ENCODE measurements at places on chromosomes 12 and 14.
A peak's percentile ranks its signal among the peaks of the same experiment; 100 is the strongest.

GRCh38 chr14:86299994-86300393 lies 770.0 kb downstream of the FLRT2 start:
- no peak for DNase-seq

DNA sequence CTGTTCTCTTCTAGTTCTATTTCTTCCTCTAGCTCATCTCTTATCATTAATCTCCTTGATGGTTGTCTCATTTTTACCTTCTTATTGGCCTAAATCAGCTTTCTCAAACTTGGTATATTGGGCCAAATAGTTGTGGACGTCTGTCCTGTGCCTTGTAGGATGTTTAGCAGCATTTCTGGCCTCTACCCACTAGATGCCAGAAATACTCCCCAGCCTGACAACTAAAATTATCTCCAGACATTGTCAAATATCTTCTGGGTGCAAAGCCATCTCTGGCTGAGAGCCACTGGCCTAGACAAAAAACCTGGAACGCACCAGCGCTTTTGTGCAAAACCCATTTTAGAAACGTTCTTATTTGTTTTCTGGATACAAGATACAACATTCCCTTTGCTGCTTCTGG lies 38.8 kb upstream of the LRRC10 start:
- no peak for DNase-seq

DNA sequence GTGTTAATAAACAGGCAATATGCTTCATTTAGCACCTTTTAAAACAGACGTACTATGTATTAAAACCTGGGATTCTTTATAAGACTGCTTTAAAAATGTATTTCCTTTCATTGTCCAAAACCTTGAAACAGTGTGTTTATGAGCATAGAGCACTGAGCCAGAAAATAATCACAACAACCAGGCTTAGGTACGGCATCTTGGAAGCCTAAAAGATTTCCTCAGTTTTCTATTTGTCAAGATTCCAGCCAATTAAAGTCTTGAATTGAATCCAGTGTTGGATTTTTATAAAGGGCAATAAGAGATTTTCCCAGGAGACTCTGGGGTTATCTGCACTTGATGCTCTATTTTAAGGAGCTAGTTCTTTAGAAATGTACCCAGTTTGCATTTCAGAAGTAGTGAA lies 80.3 kb downstream of the GRIP1 start:
- no peak for DNase-seq

GRCh38 chr14:96455588-96455987 lies 46.6 kb upstream of the PAPOLA start:
- no peak for DNase-seq

GRCh38 chr12:118034429-118035189 lies 18.1 kb downstream of the RFC5 start:
- no peak for DNase-seq

GRCh38 chr12:94225506-94225905 lies 77.1 kb downstream of the PLXNC1 start:
- DNase-seq: no peak

DNA sequence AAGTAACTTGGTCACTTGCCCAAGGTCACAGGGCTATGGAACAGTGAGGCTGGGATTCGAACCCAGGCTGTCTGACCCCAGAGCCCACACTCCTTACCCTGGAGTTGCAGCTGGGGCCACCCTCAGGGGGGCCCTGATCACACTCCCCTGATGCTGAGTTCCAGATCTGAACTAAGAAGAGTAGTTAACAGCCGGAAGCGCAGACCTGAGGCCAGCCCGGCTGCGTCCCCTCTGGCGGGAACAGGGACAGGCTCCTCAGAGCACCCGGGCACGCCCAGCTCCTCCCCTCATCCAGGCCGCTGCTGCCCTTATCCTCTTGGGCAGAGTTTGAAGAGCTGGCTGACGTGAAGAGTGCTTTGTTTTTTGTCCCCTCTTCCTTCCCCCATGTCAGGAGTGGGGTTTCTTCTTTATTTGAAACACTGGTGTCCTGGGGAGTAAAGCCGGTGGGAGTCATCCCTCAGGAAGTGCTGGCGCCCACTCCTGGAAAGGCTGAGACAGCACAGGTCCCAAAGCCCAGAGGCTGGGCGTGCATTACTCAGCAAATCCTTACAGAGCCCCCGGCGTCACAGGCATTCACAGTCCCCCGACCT lies 8.7 kb downstream of the PHB2 start:
- peak; percentile 74 for DNase-seq

- DNase-seq: peak; percentile 60
Measured at GRCh38 chr12:53097564-53098353, at the start of gene IGFBP6. Gene IGFBP6 (plus strand): TSS chr12:53097667. CDS start chr12:53097718, 51 bp downstream.

- DNase-seq: no peak
Measured at GRCh38 chr12:110301065-110301806, 20.2 kb downstream of the ATP2A2 start.

GRCh38 chr12:112252184-112252583 lies 126.8 kb downstream of the TRAFD1 start:
- no peak for DNase-seq

GRCh38 chr12:120886199-120887018 lies 17.7 kb downstream of the SPPL3 start:
- no peak for DNase-seq

- no peak for DNase-seq
Measured at GRCh38 chr12:54292931-54293241, 7.9 kb downstream of the NFE2 start.

DNA sequence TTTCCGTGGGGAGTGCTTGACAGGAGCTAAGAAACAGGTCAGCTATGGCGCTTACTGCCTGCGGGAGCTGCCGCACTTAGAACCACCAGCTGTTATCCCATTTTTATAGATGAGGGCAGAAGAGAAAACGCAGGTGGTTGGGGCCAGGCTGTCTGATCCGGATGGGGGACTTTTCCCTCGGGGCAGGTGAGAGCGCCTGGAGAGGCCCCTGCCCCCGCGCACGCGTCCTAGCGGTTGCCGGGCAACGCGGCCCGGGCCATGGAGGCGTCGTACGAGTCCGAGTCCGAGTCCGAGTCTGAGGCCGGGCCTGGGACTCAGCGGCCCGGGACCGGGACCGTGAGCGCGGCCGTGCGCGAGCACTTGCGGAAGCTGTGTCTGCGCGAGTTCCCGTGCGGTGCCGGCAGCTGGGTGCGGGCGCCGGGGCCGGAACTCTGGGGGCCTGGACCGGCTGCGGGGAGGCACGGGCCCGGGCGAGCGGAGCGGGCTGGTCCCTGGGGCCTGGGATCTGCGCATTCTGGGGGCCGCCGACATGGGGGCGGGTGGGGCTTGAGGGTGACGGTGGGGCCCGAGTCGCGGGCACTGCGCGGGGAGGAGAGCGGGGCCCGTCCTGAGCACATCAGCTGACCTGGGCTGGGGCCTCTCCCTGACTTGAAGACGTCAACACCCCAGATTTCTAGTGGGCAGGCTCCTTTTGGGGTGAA lies at the start of gene LRRC43:
LRRC43 (plus strand) TSS at position 237 of the 701 bp plus-strand sequence; CDS start at position 259, 22 bp downstream.
- DNase-seq: peak; percentile 64
